Activated CD8-positive, alpha-beta T cell treated with anti-CD3 and anti-CD28 coated beads for 36 hours (primary cell): ENCODE measurements at places on chromosomes 3 and 15. TPM values are rescaled to one million over a fixed set of nuclear protein-coding genes. Genes with fewer than 3 reads are reported as not detected.

DNA sequence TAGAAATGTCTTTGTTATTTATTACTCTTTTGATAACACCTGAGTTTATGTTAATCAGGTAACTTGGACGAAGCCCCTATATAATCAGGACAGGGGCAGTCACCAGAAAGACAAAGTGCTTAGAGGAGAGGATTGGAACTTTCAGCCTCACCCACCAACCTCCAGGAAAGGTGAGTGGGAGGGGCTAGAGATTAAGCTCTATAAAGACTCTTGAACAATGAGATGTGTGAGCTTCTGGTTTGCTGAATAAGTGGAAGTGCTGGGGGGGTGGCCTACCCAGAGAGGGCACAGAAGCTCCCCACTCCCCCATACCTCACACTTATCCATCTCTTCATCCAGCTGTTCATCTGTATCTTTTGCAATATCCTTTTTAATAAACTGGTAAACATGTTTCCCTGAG lies 73.9 kb downstream of the TTBK2 start:
- H3K4me1 ChIP-seq = no peaks in the 10 kb centered on the region
- no peak overlapping the region for H3K4me3 ChIP-seq
- H3K27ac ChIP-seq = no peak overlapping the region
- H3K36me3 ChIP-seq = no peaks in the 10 kb centered on the region
- no peak for DNase-seq

GRCh38 chr15:42011074-42011473 lies 9.8 kb downstream of the PLA2G4E start:
- no peaks in the 10 kb centered on the region for H3K36me3 ChIP-seq
- no peak overlapping the region for H3K27ac ChIP-seq
- DNase-seq = no peak
- no peak overlapping the region for H3K4me3 ChIP-seq
- H3K4me1 ChIP-seq = peaks cover 11% of the 10 kb centered on the region

- no peaks in the 10 kb centered on the region for H3K4me1 ChIP-seq
- DNase-seq = no peak
- no peak overlapping the region for H3K27ac ChIP-seq
- H3K27me3 ChIP-seq = no peaks in the 10 kb centered on the region
- no peak overlapping the region for H3K4me3 ChIP-seq
- H3K36me3 ChIP-seq = no peaks in the 10 kb centered on the region
Observed at GRCh38 chr3:139555249-139555648, 15.7 kb upstream of the RBP1 start.

The CRABP1 gene
- total RNA-seq = not detected

The MTHFS gene
- 28.4 TPM for total RNA-seq

The EHHADH gene
- 4.0 TPM for total RNA-seq
